ENCODE measurements at places on chromosomes 7 and 10.

DNA sequence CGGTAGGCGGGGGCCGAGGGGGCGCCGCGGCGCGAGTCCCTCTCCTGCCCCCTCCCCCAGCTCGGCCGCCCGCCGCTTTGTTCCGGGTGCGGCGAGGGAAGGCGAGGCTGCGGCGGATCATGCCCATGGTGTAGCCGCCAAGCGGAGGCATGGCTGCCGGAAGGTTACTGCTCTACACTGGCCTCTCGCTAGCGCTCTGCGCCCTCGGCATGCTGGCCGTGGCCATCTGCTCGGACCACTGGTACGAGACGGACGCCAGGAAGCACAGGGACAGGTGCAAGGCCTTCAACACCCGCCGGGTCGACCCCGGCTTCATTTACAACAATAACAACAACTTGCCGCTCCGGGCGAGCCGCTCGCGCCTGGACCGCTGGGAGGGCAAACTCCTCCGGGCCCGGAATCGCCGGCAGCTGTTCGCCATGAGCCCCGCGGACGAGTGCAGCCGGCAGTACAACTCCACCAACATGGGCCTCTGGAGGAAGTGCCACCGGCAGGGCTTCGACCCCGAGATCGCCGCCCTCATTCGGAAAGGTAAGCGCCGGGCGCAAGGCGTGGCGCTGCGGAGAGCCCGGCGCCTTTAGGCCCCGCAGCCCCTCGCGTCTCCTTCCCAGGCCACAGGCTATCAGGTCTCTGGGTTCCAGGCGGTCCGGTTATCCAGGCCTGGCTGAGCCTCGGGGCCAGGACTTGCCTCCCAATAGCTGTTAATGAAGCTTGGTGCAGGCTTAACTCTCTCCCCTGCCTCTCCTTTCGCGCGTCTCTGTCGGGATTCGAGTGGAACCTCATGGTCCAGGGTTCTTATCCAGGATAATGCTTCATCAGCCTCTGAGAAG is 513 bp downstream of the TMEM178B start:
- peak; percentile 41 for ATAC-seq

GRCh38 chr7:151930026-151930653 is 26.1 kb upstream of the GALNTL5 start:
- ATAC-seq, result no peak

DNA sequence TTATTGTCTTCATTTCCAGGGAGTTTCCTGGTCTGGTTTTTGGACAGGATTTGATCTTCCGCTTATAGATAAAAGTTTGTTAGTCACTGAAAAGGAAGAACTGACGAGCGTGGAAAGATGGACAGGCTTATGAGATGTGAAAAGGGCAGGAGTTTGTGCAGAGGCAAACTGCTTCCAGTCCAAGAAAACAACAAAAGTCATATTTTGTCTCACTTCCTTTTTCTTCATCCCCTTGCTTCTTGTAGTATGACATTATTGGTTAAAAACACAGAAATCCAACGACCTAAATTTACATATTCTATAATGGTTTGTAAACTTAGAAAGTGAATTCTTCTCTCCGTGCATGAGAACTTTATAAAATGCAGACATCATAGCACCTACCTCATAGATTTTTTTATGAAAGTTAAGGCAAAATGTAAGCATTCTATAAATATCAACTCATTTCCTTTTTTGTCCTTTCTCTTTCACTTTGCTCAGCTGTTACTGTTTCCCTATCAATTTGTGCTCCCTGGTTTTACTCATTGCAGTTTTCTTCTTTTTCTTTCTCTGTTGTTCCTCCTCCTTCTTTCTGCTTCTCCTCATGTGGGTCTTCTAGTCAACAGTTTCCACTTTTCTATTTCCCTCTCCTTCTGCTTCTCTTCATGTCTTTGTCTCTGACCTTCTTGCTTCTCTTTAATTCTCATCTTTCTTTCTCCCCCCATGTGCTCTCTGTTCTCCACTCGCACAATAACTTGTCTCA is 370.2 kb downstream of the ARL4A start:
- no peak for ATAC-seq

- ATAC-seq, result no peak
Observed at GRCh38 chr7:129781928-129782817, 170.6 kb downstream of the UBE2H start.

- no peak for ATAC-seq
Observed at GRCh38 chr10:64558094-64558835, 1037.1 kb downstream of the REEP3 start.

DNA sequence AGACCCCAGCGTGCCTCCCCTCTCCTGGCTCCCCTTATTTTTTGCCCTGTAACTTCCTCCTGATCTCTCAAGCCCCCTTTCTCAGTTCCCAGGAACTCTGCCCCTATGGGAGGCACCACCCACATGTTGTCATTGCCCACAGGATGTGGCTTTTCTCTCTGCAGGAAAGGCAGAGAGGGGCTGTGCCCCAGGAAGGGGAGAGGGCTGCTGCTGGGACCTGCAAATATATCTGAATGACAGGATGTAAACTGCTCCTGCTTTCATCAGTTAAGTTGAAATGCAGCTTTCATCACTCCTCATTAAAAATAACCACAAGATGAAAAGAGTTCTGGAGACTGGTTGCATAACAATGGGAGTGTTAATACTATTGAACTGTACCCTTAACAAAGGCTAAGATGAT is 103.3 kb downstream of the CLEC2L start:
- ATAC-seq, result no peak

DNA sequence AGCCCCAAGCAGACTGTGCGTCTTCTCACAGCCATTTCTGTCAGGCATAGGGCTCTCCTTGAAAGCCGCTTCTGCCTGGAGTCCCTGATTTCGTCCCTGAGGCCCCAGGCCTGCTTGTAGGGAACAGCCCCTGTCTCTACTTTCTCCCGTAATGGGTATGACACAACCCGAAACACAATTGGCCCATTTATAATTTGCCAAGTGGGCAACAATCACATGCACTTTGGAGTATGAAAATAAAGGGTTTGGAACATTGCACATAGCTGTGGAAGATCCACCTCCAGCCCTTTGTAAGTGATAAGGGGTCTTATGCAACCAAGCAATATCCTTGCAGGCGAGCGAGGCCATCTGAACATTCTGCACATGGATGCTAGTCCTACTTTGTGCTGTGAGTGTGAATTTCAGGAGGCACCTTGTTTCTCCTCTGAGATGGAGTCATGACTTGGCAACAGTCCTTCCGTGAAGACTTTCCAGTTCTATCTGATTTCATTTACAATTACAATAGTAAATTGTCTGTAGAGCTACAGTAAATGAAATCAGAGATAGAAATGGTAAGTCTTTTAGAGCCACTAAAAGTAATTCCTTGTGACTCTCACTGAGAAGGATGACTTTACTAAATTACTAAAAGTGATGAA is 141.5 kb downstream of the CUBN start:
- no peak for ATAC-seq

DNA sequence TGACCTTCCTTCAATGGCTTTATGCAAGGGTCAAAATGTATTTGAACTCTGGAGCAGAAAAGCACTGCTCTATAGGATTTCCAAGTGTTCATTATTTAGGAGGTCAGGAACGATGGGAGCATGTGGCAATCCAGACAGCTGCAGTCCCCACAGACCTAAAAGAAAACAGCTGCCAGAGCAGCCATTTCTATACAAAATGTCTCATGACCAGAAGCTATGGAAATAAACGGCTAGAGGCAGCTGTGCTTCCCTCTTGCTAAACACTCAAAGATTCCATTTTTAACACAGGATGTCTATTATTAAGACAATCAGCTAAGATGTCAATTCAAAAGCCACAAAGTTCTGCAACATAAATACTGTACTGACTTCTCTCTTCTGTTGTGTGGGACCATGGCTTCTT is 879.1 kb upstream of the C7orf33 start:
- no peak for ATAC-seq

DNA sequence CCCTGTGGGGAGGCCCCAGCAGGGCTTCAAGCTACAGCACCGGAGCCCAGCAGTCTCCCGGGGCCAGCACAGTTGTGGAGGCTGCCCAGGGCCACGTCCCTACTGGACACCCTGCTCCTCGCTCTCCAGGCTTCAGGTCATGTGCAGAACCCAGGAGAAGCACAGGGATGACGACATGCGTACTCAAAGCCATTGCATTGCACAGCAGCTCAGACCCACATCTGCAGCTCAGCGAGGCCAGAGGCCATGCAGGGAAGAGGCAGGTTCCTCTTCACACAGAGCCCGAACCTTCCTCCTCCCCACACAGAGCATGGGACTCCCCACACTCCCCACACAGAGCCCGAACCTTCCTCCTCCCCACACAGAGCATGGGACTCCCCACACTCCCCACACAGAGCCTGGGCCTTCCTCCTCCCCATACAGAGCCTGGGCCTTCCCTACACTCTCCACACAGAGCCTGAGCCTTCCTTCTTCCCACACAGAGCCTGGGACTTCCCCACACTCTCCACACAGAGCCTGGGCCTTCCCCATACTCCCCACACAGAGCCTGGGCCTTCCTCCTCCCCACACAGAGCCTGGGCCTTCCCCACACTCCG is 12.3 kb downstream of the CFAP46 start:
- no peak for ATAC-seq

DNA sequence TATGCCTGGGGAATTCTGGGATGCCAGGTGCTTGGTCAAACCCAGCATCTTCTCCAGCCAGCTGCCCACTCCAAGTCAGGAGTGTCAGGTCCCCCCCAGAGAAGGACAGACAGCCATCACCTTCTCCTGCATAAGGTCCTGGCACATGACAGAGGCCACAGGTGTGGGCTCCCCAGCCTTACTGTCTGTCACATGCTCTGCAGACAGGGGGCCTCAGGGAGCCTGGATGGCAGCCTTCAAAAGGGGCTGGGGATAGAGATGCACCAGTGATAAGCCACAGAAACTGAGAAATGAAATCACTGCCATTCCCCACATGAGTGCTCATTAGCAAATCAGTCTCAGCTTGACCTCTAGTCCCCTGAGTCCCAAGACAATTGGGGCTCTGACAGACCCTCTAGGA is 72.9 kb downstream of the PLXNA4 start:
- no peak for ATAC-seq
